ENCODE measurements at places on chromosomes 3 and 15. TPM values are rescaled to one million over a fixed set of nuclear protein-coding genes. Genes with fewer than 3 reads are reported as not detected.

Gene SERINC4
- total RNA-seq: 0.12 TPM

Gene MGA
- 7.8 TPM for total RNA-seq

Gene IL5RA
- total RNA-seq: not detected

Gene LDHAL6B
- not detected for total RNA-seq

Gene HGD
- total RNA-seq: 13.9 TPM

Gene TMEM266
- 0.05 TPM for total RNA-seq

Gene POPDC2
- 0.16 TPM for total RNA-seq

Gene ARHGAP31
- 2.0 TPM for total RNA-seq

Gene ACTC1
- total RNA-seq: 0.52 TPM

Gene ITIH1
- not detected for total RNA-seq

Gene ADCY5
- total RNA-seq: 0.63 TPM

Gene ABI3BP
- 1.0 TPM for total RNA-seq

Gene GOLGA6A
- not detected for total RNA-seq

Gene OR5H14
- not detected for total RNA-seq

Gene ANKRD34C
- total RNA-seq: not detected

Gene STAC
- total RNA-seq: 2.6 TPM

Gene DAPK2
- 2.3 TPM for total RNA-seq

Gene EIF2B5
- total RNA-seq: 30.9 TPM

Gene NR2E3
- 0.18 TPM for total RNA-seq

Gene PDHB
- 62.0 TPM for total RNA-seq

Gene STRIT1
- not detected for total RNA-seq

Gene ACP3
- total RNA-seq: not detected

Gene CDAN1
- total RNA-seq: 7.8 TPM

Gene TUSC7
- not detected for total RNA-seq

Gene BBS4
- total RNA-seq: 23.4 TPM

Gene FETUB
- total RNA-seq: 0.12 TPM

Gene SLC27A2
- total RNA-seq: 24.3 TPM

Gene ACTRT3
- total RNA-seq: 3.2 TPM

Gene SPINK8
- not detected for total RNA-seq

Gene P2RY13
- total RNA-seq: not detected

Gene RAB6B
- 2.4 TPM for total RNA-seq

Gene MESP1
- 7.2 TPM for total RNA-seq

Gene FBXO40
- not detected for total RNA-seq

Gene PRICKLE2
- total RNA-seq: 2.6 TPM

Gene CATSPER2
- total RNA-seq: 0.36 TPM

Gene DNAJA4
- not detected for total RNA-seq

Gene MAP1A
- 0.99 TPM for total RNA-seq

Gene MEX3B
- 6.7 TPM for total RNA-seq
